SW 1271 (cell line): ENCODE measurements at places on chromosomes 7 and 10.

- no peak for DNase-seq
Observed at GRCh38 chr7:106486331-106486730, 174.6 kb downstream of the CCDC71L start.

- no peak for DNase-seq
Observed at GRCh38 chr10:11975795-11976194, 66.8 kb downstream of the UPF2 start.

DNA sequence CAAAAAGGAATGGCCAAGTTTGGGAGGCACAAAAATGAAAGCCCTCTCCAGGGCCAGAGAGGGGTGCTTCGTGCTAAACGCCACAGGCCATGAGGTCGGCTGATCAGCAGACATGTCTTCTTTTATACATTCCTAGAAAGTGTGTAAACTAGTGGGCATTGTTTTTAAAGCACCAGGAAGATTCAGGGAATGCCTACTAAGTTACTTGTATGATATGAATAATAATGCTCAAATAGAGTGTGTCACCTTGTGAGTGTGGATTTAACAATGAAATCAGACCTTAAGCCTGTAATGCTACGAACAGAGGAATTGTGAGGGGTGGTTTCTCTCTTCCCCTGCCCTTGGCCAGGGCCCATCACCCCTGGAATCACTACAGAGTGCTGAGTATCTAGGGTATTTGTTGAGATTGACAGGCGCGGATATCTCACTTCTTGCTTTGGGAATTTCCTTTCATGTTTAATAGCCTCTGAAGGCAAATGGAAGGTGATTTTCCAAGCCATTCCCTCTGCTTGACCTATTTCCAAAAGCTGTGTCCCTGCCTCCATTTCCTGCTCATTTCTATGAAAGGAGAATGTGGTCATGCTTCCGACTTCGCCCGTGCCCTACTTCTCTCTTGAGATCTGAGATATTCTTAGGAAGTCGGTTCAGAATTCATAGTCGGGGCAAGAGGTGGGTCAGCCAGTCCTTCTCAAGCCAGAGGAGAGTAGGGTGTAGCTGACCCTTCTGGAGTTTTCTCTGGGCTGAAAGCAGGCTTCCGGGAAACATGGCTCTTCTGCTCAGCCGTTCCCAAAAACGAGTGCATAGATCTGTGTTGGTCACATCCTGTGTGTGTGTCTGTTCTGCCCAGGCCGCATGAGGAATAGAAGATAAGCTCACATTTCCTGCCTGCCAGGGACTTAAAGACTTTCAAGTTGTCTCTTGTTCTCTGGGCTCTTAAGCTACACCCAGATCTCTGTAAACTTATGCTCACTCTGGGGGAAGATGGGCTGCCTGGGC is 167.8 kb upstream of the ITGB1 start:
- no peak for DNase-seq

DNA sequence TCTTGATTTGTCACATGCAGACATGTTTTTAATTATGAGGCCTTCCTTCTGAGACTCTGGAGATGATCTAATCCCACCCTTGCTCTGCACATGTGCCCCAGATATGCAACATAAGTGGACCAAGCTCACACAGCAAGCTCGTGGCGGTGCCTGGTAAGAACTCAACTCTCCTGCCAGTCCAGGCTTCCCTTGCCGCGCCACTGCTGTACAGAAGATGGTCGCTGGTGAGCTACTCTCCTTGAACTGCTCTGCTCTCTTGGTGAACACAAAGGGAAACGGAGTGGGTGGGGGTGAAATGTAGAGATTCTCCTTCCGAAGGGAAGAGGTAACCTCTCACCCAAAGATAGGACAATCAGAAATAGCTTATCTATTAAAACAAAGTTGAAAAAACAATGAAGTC is 25.7 kb downstream of the MYOF start:
- DNase-seq, result no peak

DNA sequence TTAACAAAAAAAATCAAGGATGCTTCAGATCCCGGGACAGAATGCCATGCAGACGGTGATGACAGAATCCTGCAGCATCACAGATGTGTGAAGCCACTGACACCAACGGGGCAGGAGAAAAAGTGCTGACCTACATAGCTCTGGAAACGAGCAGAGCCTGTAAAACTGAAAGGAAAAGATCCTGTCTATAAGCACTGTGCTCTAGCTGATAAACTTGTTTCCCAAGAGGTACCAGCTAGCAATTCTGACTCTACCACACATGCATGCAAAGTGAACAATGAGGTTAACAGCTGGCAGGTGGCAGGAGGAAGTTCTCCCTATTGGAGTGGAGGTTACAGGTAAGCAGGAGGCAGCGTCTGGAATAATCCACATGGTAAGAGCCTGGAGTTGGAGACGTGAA is 75.6 kb downstream of the PTPRN2 start:
- DNase-seq, result no peak
